ENCODE measurements at places on chromosomes 5 and 9.

GRCh38 chr5:160287378-160288051, 24.8 kb downstream of the CCNJL start:
- DNase-seq: peak; percentile 45

GRCh38 chr5:126508962-126509279, 85.7 kb downstream of the GRAMD2B start:
- DNase-seq: no peak

DNA sequence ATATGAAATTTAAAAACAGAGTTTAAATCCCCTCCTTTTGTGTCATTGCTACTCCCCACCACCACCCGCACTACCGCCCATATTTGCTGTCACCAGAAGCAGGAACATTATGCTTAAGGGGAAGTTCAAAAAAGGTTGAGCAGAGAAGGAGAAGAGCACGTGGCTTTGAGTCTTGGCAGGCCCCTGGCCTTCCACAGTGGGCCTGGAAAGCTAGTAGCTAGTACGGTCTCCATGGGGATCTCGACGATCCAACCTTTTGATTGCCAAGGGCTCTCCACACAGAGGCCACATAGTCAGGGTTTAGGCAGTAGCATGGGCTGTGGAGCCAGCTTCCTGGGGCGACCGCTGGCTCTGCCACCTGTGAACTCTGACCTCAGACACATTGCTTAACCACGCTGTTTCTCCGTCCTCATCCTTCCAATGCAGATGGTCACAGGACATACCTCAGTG, 90.1 kb downstream of the GOLPH3 start:
- no peak for DNase-seq

GRCh38 chr9:38114905-38115304, 45.9 kb upstream of the SHB start:
- DNase-seq: no peak

DNA sequence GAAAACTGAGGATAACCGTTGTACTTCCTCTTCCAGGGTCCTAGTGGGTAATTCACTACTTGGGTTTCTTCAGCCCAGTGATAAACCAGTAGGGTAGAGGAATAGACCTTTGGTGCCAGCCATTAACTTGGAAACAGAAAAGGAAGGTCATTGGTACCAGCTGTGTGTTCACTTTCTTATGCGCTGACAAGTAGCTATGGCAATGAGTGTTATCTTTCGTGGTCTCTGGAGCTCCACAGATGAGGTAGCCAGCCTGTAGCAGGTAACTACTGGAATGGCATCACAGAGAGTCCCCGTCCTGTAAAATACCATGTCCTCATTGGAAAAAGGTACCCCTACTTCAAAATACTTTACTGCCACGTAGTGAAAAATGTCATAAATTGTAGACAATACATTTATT, 2.3 kb downstream of the UHRF2 start:
- DNase-seq: no peak

DNA sequence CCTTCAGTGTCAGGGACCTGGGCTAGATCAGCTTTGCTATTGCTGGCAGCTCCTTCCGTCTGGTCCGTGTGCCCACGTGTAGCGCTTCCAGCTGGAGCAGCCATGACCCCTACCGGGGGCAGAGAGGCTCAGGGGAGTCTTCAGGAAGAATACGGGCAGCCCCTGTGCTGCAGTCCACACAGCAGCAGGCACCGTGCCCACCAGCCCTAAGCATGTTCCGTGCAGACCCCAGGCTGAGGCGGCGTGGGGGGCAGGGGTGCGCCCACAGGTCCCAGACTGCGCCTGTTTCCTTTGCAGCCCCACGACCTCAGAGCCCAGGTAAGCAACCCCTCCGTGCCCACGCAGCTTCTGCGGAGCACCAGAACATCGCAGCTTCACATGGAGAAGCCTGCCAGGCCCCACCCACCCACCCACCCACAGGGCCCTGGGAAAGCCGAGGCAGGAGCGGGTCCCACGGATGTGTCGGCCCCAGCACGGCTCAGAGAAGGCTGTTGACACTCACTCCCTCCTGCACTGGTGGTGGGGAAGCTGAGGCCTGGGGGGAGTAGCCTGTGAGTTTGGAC, 83.1 kb downstream of the KCNT1 start:
- DNase-seq: no peak

DNA sequence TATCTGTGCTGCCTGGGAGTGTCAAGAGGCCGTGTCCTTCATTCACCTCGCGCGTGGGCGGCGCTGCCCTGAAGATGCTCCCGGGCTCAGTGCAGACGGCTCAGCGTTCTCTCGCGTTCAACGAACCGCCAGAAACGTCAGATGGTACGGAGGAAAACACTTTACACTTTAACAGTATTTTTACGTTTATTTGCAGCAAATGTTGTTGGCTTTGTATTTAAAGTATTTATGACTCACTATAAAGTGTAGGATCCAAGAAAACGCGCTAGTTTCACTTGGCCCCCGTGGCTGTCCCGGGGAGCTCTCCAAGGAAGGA, 544 bp upstream of the ERCC6L2 start:
- peak; percentile 26 for DNase-seq

DNA sequence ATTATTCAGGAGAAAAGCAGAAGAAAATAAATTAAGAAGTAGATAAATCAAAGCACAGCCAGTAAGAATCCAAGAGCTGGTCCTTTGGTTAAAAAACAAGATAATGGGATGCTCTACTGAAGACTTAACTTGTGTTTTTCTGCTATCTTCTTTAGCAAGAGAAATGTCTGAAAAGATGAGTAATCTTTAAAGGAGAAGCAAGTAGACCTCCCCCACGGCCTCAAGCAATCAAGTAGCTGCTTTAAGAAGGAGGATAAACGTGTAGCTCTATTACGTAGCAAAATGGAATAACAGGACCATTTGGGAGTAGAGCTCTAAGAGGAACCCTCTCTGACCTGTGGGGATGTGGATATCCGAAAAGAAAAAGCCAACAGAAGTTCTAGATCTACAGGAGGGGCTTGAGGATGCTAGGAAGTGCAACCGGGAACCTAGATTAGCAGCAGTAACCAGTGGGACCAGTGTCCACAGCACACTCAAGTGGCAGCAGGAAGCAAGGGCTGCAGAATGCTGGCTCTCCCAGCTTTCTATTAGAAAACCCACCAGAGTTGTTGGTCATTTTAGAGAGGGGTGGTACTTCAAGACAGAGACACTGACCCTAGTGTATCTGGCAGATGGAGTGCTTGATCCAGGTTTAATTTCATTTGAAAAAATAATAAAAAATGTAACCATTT, 185.4 kb downstream of the GABBR2 start:
- DNase-seq: no peak

DNA sequence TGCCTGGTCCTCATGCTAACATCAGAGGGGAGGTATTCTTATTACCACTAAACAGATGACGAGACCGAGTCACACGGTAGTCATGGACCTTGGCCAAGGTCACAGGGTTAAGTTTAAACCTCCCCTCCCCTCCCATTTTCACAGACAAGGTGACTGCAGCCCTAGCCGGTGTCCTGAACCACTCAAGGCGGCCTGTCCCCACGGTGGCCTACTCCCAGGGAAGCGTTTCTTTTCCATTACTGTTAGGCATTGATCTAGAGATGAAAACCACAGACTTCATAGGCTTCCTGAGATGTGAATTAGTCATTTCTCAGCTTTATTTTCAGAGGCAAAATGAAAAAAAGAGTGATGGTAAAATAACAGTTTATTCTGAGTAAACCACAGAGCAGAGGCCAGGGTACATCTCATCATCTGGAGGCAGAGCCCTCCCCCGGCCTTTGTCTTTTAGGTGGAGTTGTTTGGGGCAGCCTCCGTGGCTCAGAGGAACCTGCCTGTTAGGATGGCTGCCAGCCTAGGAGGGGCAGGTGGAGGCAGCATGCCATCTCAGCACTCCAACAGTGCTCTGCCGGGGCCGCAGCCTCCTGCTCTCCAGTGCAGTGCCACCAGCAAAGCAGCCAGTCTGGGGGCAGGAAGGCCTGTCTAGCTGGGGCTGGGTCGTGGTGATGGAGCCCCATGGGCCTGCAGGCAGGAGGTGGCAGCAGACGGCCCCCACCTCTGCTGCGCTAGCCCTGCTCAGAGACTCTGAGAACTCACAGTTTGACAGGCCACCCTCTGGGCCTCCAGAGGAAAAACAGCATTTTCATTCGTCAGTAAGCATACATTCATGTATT, 71.2 kb downstream of the RAPGEF1 start:
- DNase-seq: no peak

DNA sequence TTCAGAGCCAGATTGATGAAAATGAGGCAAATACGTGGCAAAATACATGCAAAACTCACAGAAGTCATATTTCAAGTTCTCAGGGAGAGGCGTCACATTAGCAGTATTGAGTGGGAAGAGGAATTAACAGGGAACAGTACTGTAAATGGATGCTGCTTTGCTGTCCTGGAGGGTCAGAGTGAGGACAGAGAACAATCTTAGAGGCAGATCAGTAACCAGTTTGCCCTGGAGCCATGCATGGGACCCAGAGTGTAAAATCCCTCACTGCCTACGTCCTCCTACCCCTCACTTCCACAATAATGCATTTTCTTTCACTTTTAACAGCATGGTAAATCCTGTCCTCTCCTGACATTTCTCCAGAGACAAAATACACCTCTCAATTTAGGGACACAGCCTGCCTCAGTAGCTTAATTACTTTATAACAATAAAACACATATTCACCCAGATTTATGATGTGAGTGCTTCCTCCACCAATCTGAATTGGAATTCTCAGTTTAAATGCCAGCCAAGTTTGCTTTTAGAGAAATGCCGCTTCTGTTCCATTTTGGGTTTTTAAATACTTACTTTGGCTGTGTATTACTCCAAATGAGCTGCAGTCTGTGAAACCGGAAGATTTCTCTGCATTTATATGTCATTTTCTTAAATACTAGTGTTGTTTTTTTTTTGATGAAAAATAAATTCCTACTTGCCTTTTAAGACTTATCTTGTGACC, 70.0 kb downstream of the LMNB1 start:
- no peak for DNase-seq

DNA sequence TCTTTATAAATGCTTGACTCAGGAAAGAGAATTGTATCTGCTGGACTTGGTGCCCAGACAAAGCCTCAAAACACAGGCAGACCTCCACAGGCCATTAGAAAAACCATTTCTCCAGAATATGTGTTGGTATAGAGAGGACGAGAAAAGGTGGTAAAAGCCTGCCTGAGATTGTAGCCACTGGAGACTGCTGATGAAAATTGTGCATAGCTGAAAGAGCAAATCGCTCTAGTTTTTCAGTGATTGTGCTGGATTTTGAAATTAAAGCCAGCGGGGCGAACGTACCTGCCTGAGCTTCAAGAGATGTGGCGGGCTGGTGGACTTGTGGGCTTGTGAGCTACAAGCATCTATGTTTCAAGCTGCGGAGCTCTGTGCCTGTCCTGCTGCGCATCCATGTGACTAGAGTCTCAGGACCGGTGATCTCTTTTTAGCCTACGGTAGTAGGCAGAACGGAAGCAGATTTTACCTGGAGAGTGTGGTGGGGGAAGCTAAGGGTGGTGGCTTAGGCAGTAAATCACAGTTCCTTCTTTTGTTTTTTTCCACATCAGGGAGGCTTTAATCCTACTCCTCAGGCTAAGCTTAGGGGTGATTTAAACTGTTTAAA, 193.6 kb downstream of the SREK1 start:
- DNase-seq: no peak

DNA sequence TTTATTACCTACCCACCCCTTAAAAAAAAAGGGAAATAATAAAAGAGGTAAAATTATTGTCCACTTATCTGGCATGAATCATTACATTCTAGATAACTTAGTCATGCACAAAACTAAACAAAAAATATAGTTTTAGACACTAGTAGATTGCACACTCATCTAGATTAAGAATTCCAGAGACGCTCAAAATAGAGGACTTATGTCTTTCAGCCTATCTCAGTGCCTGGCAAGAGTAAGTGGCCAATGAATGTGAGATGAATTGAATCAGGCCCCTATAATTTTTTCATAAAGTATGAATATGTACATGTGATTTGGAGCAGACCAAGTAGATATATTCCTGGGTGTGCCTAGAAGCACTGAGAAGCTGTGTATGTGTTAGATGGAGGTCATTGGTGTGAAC, 2.0 kb upstream of the RXFP3 start:
- no peak for DNase-seq

DNA sequence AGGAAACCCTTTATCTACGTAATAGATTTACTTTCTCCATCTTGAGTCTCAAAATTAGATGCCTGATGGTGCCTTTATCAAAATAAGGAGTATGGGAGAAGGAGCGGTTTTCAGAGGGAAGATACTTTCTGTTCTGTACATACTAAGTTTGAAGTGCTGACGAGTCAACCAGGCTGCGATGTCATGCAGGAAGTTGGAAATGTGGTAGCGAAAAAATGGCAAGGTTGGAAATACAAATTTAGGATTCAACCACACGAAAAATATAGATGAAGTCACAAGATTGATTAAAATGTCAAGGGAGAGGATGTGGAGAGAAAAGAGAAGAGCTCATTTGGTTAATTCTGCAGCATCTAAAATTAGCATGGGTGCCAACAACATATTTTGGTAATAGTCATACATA, 129.5 kb downstream of the FOXD1 start:
- no peak for DNase-seq

DNA sequence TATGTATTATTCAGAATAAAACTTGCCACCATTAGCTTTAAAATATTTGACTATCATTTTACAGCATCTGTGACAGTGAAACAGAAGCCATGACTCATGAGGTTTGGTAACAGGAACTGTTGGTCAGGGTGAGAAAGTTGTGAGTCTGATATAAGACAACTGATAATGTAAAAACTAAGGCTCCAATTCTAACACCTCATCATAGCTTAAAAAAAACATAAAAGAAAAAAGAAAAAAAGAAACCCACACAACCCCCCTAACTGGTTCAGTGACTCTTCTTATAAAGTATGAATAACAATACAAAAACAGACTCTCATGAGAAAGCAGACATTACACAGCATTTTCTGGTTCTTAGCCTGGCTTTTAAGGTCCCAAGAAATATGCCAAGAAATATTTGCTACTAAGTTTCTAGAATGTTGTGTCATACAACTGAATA, 85.8 kb downstream of the MRPS27 start:
- no peak for DNase-seq

DNA sequence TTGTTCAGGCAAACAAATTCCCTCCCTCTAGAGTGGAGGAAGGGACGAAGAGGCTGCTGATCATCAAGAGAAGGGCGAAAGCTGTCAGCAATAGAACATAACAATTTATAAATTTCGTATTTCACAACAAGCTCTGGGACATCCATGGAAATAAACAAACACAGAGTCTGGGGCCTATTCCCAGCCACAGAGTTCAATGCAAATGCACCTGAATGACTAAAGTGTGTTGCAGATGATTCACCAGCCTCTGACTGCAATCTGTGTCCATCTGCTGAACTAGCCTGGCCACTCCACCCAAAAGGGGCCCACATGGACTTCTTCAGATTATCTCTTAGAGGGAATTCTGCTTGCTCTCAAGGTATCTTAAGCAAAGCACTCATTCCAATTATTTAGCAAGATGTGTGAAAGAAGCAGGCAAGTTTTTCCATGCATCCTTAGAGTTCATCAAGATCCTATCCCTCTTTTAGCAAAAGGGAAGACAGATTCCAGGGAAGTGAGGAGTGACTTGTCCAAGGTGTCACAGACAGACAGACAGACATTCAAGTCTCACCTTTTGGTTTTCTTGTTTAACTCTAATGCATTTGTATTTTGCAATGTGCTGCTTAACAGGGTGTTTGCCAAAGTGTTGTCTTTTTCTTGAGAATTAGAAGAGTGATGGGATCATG, 307.8 kb upstream of the PAPPA start:
- no peak for DNase-seq
